ENCODE measurements at places on chromosomes 11 and 22.

- DNase-seq, result no peak
Measured at GRCh38 chr11:34948696-34949095, 32.3 kb downstream of the PDHX start.

GRCh38 chr22:31019191-31019930 is 50.3 kb downstream of the TUG1 start:
- no peak for DNase-seq

- no peak for DNase-seq
Measured at GRCh38 chr11:18457450-18457849, 1.8 kb downstream of the LDHAL6A start.

DNA sequence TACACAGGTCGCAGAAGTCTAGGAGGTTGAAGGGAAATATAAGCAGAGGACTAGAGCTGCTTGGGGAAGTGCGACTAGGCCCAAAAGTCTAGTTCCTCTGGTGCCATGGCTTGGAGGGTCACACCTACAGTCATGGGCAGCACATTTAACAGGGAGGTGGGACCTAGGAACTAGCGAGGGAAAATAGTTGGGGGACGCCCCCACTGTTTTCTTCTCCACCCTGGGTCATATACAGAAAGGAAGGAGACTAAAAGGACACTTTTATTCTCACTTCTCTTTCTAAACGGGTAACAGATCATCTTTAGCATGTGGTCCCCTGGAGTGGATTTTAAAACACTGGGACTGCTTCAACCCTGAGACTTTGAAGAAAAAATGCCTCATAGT is 16.6 kb downstream of the APIP start:
- peak; percentile 15 for DNase-seq

- no peak for DNase-seq
Measured at GRCh38 chr11:92111287-92111686, 113.3 kb upstream of the FAT3 start.

DNA sequence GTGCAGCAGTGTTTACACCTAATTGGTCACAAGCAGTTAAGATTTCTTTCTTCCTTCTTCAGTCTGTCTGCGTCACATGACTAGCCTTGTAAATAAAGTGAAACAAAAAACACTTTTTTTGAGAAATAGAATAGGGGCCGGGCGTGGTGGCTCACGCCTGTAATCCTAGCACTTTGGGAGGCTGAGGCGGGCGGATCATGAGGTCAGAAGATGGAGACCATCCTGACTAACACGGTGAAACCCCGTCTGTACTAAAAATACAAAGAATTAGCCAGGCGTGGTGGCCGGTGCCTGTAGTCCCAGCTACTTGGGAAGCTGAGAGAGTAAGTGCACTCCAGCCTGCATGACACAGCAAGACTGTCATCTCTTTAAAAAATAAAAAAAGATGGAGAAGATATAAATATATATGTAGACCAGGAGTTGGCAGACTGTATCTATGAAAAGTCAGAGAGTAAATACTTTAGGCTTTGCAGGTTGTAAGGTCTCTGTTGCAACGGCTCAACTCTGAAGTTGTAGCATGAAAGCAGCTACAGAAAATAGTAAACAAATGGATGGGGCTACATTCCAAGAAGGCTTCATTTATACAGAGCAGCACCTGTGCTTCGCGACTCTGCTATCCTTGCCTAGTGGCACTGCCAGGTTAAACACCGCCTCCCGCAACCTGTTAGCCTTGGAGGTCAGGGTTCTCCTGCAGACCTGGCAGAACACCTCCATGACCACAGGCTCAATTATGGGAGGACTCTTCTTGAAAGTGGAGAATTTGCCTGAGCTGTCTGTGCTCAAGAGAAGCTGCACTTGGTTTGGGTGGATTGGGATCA is 55.9 kb downstream of the PPP6R2 start:
- peak; percentile 72 for DNase-seq

DNA sequence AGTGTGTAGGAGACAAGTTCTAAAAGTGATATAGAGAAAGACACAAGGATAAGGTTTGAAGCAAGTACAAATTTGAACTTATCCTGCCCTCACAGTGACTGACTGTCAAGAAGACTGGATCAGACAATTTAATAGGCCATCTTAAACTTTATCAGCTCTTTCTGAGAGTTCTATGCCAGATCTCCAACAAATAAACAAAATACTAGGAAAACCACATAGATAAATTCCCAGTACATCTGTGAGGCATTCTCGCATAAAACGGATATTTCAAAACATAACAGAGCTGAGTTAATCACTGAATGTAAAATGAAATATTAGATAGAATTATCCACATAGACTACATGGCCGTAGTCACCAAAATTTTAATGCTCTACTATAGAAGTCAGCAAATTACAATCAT is 120.9 kb upstream of the LUZP2 start:
- no peak for DNase-seq

DNA sequence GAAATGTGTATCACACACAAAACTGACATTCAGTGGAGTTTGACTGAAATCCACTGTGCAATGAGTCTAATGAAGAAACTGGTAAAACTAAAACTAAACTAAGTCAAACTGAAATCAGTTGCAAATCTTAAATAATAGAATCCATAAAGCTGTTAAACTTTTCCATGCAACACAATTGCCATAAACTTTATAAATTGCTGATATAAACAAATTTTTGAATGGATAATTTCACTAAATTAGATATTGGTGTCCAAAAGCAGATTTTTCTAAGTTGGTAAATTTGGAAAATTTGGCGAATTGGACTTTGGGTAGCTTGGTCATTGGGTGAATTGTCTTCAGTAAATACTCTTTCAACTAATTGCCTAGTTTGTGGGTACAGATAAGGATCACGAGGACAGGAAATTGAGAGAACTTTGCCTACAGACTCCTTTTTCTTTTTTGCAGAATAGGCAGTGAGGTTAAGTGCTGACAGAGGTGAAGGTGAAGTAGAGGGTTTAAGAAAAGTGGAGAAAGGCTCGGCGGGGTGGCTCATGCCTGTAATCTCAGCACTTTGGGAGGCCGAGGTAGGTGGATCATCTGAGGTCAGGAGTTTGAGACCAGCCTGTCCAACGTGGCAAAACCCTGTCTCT is 12.8 kb downstream of the MRPL17 start:
- DNase-seq, result no peak
